ENCODE measurements at places on chromosomes 7 and 10.

- DNase-seq = peak; percentile 26
Observed at GRCh38 chr10:124339119-124340032, 79.3 kb downstream of the OAT start.

GRCh38 chr10:19096501-19097073, 48.0 kb downstream of the MALRD1 start:
- DNase-seq = no peak

DNA sequence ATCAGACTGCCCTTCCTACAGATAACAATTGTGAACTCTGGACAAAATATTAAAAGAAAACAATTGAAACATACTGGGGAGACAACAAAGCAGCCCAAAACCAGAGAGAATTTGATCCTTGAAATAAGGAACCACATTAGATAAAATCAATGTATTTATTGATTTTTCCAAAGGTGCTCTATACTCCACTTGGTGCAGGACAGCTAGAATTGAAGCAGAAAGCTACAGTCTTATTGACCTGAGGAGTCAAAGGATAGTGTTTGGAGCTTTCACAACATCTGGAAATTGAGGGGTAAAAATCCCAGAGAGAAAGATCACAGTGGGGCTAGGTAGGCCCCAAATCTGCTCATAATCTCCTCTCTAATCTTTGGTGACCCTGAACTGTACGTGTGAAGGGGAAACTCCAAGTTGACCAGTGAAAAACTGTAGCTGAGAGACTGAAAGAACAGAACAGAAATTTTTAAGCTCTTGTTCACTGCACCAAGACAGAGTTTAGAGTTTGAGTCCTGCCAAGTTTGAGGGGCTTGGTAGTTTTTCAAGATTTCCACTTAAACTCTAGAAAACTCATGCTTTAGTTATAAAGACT, 70.2 kb downstream of the SAMD9 start:
- DNase-seq = no peak

GRCh38 chr7:16078076-16078952, 343.0 kb downstream of the CRPPA start:
- peak; percentile 79 for DNase-seq

- DNase-seq = no peak
Observed at GRCh38 chr7:75534727-75535307, 42.7 kb downstream of the SPDYE5 start.

GRCh38 chr7:45976485-45976856, 55.4 kb upstream of the IGFBP3 start:
- no peak for DNase-seq

GRCh38 chr10:121628859-121629258, 30.6 kb upstream of the FGFR2 start:
- no peak for DNase-seq

DNA sequence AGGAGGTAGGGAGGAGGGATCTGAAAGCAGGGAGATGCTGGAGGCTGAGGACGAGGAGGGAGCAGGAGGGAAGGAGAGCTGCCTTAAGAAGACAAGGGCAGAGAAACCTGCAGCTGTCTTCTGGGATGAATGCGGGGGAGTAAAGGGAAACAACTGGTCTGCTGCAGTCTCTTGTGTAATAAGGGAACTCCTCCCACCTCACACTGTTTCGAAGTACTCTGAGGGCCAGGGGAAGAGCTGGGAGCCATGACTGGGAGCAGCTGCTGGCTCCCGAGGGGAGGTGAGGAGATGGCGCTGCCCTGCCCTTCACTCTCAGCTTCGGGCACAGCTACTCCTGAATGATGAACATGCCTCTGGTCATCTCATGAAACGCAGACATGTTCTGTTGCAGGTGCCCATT, 65.1 kb downstream of the CLEC2L start:
- no peak for DNase-seq

DNA sequence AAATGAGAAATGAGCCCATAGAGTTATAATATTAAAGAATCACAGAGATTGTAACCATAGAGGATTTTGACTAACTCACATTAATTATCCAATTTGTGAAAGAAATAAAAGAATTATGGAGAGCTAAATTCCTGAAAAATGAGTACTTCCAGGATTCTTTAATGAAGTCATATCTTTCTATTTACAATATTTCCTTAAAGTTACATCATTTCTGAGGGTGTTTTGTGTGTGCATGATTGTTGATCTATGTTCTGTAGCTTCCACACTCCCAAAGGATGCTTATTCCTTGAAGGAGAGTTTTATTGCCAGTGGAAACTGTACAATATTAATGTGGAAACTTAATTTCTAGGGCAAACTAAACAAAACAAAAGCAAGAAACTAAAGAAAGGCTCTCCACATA, 299.6 kb downstream of the MDFIC start:
- DNase-seq = no peak

GRCh38 chr7:125136341-125136740, 206.7 kb upstream of the POT1 start:
- no peak for DNase-seq

- no peak for DNase-seq
Observed at GRCh38 chr7:139989366-139990141, 73.2 kb downstream of the PARP12 start.
